ENCODE measurements at places on chromosomes 16 and 17. TPM values are rescaled to one million over a fixed set of nuclear protein-coding genes. Genes with fewer than 3 reads are reported as not detected.

MAPT gene
- total RNA-seq: 0.57 TPM

GRCh38 chr16:69924041-69924775 is 26.9 kb upstream of the CLEC18A start:
- H3K4me1 ChIP-seq: no peaks in the 10 kb centered on the region
- H3K4me3 ChIP-seq: no peak overlapping the region
- no peaks in the 10 kb centered on the region for H3K27me3 ChIP-seq
- no peak overlapping the region for H3K27ac ChIP-seq

GRCh38 chr17:40122999-40123810 is 1.4 kb downstream of the MSL1 start:
- H3K4me3 ChIP-seq: peak overlapping the region; percentile 92
- peak overlapping the region; percentile 93 for H3K27ac ChIP-seq
- H3K36me3 ChIP-seq: peaks cover 19% of the 10 kb centered on the region

- H3K27me3 ChIP-seq: peaks cover 2% of the 10 kb centered on the region
- peaks cover 8% of the 10 kb centered on the region for H3K4me1 ChIP-seq
- no peak overlapping the region for H3K4me3 ChIP-seq
- no peaks in the 10 kb centered on the region for H3K36me3 ChIP-seq
- H3K27ac ChIP-seq: no peak overlapping the region
These were observed 31.3 kb upstream of the CBX4 start for GRCh38 chr17:79870540-79870939.

GRCh38 chr17:48549281-48549630 is 4.3 kb upstream of the HOXB2 start:
- no peaks in the 10 kb centered on the region for H3K27me3 ChIP-seq
- H3K27ac ChIP-seq: peak overlapping the region; percentile 55
- H3K36me3 ChIP-seq: no peaks in the 10 kb centered on the region
- no peak for DNase-seq
- H3K4me1 ChIP-seq: peaks cover 36% of the 10 kb centered on the region

MARCHF10 gene
- not detected for total RNA-seq

DNA sequence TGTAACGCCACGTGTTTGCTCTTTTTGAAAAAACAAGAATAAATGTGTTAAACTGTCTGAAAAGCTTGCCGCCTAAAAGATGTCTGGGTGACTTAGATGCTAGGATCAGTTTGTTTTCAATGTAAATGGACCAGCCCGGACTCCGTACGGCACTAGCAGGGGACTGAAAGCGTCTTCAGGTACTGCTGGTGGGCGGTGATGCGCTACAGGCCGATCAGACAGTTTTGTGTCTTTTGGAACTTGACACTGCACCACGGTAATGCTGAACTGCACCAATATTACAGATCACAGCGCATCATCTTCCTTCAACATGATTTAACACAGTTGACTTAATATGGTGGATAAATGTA is 727 bp upstream of the MBTPS1 start:
- no peaks in the 10 kb centered on the region for H3K36me3 ChIP-seq
- peak; percentile 57 for DNase-seq
- H3K27me3 ChIP-seq: no peaks in the 10 kb centered on the region
- peaks cover 24% of the 10 kb centered on the region for H3K4me1 ChIP-seq
- peak overlapping the region; percentile 86 for H3K27ac ChIP-seq

DNA sequence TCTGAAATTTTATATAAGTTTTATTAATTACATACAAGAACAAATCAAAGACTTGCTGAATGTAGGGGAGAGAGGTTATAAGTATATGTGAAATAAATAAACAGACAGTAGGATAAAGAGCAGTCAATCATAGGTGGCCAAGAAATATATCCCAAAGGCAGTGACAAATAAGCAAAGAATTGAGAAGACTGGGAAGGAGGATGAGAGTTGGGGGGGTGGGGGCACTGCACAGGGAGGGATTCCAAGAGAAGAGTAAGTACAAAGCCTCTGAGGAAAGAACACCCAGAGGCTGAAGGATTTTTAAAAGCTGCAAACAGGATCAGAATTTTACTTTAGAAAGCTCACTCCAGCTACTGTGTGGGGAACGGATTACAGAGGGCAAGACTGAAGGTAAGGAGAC is 2.8 kb downstream of the PELP1 start:
- no peaks in the 10 kb centered on the region for H3K27me3 ChIP-seq
- peaks cover 16% of the 10 kb centered on the region for H3K36me3 ChIP-seq
- peaks cover 57% of the 10 kb centered on the region for H3K4me1 ChIP-seq
- no peak for DNase-seq
- no peak overlapping the region for H3K4me3 ChIP-seq

DNA sequence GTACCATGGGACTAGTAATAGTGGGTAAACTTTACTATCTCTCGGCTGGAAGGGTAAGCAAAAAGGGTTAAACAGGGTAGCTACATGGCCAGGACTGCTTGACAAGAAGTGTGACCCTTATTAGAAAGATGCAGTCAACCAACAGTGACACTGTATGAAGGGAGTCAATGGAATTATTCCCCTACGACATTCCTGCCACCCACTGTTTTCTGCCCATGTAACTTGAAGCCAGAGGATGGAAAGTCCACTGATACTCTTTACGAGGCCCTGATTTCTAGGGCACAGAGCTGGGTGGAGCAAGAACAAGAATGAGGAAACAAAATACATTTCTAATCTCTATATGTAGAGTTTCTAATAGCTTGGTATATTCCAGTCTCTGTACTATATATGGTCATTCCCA is 1102.5 kb downstream of the CDH11 start:
- no peaks in the 10 kb centered on the region for H3K36me3 ChIP-seq
- H3K4me3 ChIP-seq: no peak overlapping the region
- no peaks in the 10 kb centered on the region for H3K4me1 ChIP-seq

MYLK3 gene
- total RNA-seq: 0.05 TPM

RTN4RL1 gene
- 0.14 TPM for total RNA-seq

- H3K27ac ChIP-seq: no peak overlapping the region
- no peaks in the 10 kb centered on the region for H3K36me3 ChIP-seq
- peaks cover 8% of the 10 kb centered on the region for H3K4me1 ChIP-seq
- DNase-seq: no peak
- no peak overlapping the region for H3K4me3 ChIP-seq
These were observed 75.5 kb downstream of the RPA1 start for GRCh38 chr17:1905190-1905913.

DNA sequence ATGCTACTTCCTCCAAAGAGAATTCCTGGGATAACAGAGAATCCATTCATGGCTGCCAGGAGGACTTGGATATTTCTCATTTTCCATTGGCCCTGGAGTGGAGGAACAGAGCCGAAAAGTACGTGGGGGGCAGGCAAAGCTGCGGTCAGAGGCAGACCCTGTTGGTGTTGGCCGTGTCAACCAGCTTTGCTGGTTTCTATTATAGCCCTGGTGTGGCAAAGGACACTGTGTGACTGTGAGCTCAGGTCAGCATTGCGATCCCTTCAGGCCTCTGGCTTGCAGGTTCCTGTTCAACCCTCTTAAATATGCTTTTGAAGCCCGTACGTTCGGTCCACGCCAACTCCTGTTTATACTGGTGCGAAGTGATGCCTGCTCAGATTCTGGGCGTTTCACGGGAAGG is 596.2 kb downstream of the MAF start:
- no peak for DNase-seq
- no peak overlapping the region for H3K27ac ChIP-seq
- H3K4me3 ChIP-seq: no peak overlapping the region
- H3K27me3 ChIP-seq: no peaks in the 10 kb centered on the region

DNA sequence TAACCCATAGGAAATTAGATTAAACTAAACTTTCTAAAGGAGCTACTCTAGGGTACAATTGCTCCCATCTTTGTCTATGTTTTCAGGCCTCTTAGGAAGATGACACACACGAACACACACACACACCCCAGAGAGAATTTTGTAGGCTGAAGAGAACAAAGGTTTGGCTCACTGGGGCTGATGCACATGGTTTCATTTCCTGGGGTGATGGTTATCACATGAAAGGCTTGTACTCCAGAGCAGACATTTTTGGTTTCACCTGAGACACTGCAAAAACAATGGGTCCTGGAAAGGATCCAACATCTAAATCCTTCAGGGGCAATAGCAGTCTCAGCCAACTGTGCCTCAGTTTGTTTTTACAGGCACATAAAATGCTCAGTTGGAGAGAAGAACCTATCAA is 62.8 kb downstream of the GRB7 start:
- no peaks in the 10 kb centered on the region for H3K27me3 ChIP-seq
- peaks cover 7% of the 10 kb centered on the region for H3K36me3 ChIP-seq
- H3K4me1 ChIP-seq: peaks cover 48% of the 10 kb centered on the region
- no peak overlapping the region for H3K4me3 ChIP-seq

DNA sequence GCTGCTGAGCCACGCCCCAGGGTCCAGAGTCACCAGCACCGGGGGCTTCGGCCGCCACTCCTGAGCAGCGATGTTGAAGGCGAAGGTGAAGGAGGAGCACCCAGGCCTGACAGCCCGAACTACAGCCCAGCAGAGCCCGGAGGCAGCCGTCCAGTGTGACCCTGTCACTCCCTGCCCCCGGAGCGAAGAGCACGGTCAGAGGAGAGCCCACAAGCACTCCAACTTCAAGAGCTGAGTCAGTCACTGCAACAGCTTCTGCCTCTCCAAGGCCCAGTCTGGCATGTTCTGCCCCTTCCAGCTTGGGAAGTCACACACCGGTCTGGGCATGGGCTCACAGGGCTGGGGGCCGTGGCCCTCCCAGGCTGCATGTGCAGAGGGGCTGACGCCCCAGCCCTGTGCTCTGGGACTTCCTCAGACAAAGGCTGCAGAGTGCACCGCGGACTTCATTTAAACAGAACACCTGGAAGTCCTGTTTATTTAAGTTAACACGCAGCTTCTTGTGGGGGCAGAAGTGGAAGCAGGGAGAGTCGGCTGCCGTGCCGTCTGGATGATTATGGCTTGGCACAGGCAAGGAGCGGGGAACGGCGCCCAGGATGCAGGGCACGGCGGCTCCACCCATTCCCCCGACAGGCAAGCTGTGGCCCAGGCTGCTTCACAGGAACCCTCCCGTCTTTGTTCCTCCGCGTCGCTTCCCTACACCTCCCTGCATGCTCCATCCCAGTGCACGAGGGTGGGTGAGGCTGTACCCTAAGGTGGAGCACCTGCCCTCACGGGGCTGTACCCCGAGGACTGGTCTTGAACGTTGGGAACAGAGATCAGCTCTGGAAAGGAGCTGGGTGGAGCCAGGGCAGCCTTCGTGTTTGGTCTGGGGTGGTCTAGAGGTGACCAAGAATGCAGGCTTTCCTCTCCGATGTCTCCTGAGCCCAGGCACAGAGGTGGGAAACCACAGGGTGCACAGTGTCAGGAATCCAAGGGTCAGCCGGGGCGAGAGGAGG is 68.9 kb upstream of the METRNL start:
- H3K27ac ChIP-seq: no peak overlapping the region
- H3K4me3 ChIP-seq: no peak overlapping the region
- H3K4me1 ChIP-seq: no peaks in the 10 kb centered on the region
- H3K27me3 ChIP-seq: no peaks in the 10 kb centered on the region
- no peak for DNase-seq
- peaks cover 2% of the 10 kb centered on the region for H3K36me3 ChIP-seq

Measured in activated naive CD4-positive, alpha-beta T cell treated with anti-CD3 and anti-CD28 coated beads for 36 hours (primary cell).